ENCODE measurements at places on chromosomes 2 and 18. TPM values are rescaled to one million over a fixed set of nuclear protein-coding genes. Genes with fewer than 3 reads are reported as not detected.

DNA sequence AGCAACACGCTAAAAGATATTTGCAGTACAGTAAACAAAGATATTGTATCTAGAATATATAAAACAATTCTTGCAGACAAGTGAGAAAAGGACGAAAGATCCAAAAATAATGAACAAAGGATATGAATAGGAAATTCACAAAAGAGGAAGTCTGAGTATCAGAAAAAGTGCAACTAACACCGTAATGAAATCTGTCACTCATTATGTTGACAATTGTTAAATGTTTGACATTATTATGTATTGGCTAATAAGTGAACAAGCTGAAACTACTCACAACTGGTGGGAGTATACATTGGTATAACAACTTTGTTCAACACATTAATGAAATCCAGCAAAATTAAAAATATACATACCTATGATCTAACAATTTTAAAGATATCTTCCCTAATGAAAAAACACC, 36.7 kb upstream of the ASXL3 start:
- no peak overlapping the region for H3K4me3 ChIP-seq
- no peaks in the 10 kb centered on the region for H3K36me3 ChIP-seq
- no peak overlapping the region for H3K27ac ChIP-seq
- H3K27me3 ChIP-seq = no peaks in the 10 kb centered on the region
- no peaks in the 10 kb centered on the region for H3K4me1 ChIP-seq

- no peak overlapping the region for H3K27ac ChIP-seq
- no peaks in the 10 kb centered on the region for H3K36me3 ChIP-seq
- no peak overlapping the region for H3K4me3 ChIP-seq
Observed at GRCh38 chr2:98743835-98744234, 12.9 kb upstream of the MGAT4A start.

DNA sequence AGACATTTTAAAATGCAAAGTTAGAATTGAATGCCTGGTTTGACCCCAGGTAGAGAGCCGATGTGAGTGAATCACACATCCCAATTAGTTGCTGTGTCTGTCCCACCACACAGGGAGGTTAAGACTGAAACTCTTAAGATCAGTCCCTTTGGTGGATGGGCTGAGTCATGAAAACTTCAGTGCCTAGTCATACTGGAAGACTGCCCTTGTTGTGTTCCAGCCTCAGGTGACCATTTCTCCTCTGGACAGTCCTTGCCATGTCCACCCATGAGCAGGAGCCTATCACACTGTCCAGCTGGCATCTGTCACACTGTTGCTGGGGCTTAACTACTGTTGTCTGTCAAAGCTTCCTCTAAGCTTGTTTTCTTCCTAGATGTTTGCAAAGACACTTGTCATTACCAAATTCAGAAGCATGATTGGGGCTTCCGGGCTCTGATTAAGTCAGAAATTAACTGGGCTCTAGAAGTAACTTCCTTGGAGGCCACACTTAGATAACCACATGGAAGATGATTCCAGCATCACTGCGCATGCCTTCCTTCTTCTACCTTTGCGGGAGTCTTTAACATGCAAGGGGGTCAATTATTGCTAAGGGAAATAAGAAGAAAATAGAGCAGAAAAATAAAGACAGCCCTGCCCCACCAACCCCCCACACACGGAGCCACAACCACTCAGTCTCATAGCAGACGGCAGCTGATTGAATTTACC, 21.3 kb downstream of the CYRIA start:
- no peak overlapping the region for H3K27ac ChIP-seq
- no peak for DNase-seq
- H3K27me3 ChIP-seq = no peaks in the 10 kb centered on the region
- no peak overlapping the region for H3K4me3 ChIP-seq
- no peaks in the 10 kb centered on the region for H3K36me3 ChIP-seq

- no peak for DNase-seq
- no peaks in the 10 kb centered on the region for H3K27me3 ChIP-seq
- peaks cover 26% of the 10 kb centered on the region for H3K36me3 ChIP-seq
- H3K4me3 ChIP-seq = no peak overlapping the region
- no peak overlapping the region for H3K27ac ChIP-seq
- peaks cover 43% of the 10 kb centered on the region for H3K4me1 ChIP-seq
Observed at GRCh38 chr2:71074893-71075395, 6.5 kb downstream of the NAGK start.

- H3K36me3 ChIP-seq = no peaks in the 10 kb centered on the region
- peaks cover 13% of the 10 kb centered on the region for H3K27me3 ChIP-seq
- no peak for DNase-seq
- peaks cover 2% of the 10 kb centered on the region for H3K4me1 ChIP-seq
- no peak overlapping the region for H3K4me3 ChIP-seq
Observed at GRCh38 chr18:5500158-5500939, 43.4 kb downstream of the EPB41L3 start.

DNA sequence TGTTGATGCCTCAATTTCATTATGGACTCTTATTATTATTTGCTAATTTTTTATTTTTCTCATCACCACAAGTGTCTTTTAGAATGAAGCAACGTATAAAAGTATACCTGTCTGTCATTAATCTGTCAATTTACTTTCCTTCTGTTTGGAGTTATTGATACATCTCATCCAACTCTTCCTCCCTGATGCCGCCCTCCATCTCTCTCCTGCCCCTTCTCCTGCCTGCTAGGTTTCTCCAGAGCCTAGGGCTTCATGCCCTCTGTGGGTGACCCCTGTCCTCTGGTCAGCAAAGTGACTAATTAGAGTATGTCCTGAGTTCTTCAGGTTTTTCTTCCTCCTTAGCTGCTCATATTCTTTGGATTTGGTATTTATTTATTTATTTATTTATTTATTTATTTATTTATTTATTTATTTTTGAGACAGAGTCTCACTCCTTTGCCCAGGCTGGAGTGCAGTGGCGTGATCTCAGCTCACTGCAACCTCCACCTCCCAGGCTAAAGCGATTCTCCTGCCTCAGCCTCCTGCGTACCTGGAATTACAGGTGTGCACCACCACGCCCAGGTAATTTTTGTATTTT, 162.5 kb upstream of the MYCN start:
- H3K4me1 ChIP-seq = no peaks in the 10 kb centered on the region
- H3K4me3 ChIP-seq = no peak overlapping the region
- no peak for DNase-seq
- no peaks in the 10 kb centered on the region for H3K36me3 ChIP-seq
- H3K27ac ChIP-seq = no peak overlapping the region
- peaks cover 4% of the 10 kb centered on the region for H3K27me3 ChIP-seq

GRCh38 chr2:12005886-12006681, 259.7 kb downstream of the LPIN1 start:
- H3K27ac ChIP-seq = no peak overlapping the region
- H3K27me3 ChIP-seq = peaks cover 52% of the 10 kb centered on the region
- H3K4me1 ChIP-seq = peaks cover 22% of the 10 kb centered on the region
- no peak overlapping the region for H3K4me3 ChIP-seq
- H3K36me3 ChIP-seq = peaks cover 1% of the 10 kb centered on the region

DNA sequence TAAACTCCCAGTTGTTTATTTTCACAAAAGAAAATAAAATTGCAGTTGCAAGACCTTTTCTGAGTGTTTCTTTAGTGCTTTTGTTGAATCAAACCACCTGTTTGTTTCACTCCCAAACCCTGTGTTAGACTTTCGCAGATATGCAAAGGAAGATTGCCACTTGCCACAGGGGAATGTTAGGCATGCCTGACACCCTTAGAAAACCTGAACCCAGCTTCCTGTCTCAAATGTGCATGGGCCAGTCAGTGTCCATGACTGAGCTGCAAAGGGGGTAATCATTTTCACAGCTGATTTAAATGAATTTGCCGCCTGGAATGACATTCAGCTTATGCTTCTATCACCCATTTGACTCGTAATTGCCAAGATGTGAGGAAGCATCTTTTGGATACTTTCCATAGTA, 17.5 kb downstream of the TGOLN2 start:
- H3K4me1 ChIP-seq = peaks cover 39% of the 10 kb centered on the region
- DNase-seq = no peak
- H3K27ac ChIP-seq = peak overlapping the region; percentile 57
- H3K36me3 ChIP-seq = peaks cover 6% of the 10 kb centered on the region
- peak overlapping the region; percentile 51 for H3K4me3 ChIP-seq
- H3K27me3 ChIP-seq = no peaks in the 10 kb centered on the region

GRCh38 chr2:196501836-196502235, 137.7 kb upstream of the CCDC150 start:
- H3K4me1 ChIP-seq = no peaks in the 10 kb centered on the region
- H3K4me3 ChIP-seq = no peak overlapping the region
- H3K27ac ChIP-seq = no peak overlapping the region
- DNase-seq = no peak
- peaks cover 16% of the 10 kb centered on the region for H3K27me3 ChIP-seq

DNA sequence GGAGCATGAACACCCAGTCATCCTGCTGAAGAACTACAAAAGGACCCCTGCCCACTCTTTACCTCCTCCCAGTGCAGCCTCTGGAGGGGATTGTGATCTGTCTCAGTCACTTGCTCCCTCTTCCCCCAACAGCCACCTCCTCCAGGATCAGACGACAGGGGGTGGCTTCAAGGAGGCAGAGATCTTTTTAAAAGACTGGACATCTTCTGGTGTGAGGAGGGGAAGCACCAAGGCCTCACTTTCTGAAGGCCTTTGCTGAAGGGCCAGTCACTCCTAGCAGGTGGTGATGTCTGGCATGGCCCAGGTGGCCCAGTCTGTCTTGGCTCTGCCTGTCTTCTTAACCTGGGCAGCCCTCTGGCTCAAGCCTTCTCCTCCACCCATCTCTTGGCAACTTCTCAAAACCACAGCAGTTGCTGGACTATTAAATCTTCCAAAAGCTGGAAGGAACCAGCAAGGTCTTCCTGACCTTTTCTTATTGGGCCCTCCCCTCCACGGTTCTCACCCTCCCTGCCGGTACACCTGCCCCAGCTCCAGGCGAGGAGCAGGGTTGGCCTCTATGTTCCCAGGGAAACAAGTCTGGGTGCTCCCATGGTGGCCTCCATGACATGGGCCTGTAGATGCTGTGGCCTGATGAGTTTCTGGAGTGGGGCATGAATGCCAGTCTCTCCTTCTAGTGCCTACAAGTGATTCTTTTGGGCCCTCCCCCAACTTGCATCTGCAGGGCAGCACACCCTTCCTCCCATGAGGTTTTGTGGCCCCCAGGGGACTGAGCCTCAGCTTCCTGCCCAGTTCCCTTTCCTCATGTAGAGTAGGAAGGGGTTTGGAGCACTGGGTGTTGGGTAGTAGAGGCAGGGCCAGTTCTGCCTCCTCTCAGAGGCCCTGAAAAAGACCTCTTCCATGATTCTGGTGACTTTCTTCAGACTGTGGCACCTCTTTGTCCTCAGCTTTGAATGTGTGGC, 5.0 kb upstream of the ATP6V1B1 start:
- no peak overlapping the region for H3K4me3 ChIP-seq
- DNase-seq = no peak
- no peak overlapping the region for H3K27ac ChIP-seq

GRCh38 chr2:135985826-135986393, 484 bp upstream of the DARS1 start:
- H3K4me3 ChIP-seq = peak overlapping the region; percentile 95
- peak; percentile 88 for DNase-seq
- H3K36me3 ChIP-seq = peaks cover 22% of the 10 kb centered on the region
- H3K27ac ChIP-seq = peak overlapping the region; percentile 97
- peaks cover 32% of the 10 kb centered on the region for H3K4me1 ChIP-seq

GRCh38 chr18:71625556-71626090, 918.5 kb downstream of the CBLN2 start:
- H3K4me3 ChIP-seq = no peak overlapping the region
- H3K27ac ChIP-seq = no peak overlapping the region
- H3K36me3 ChIP-seq = no peaks in the 10 kb centered on the region
- H3K27me3 ChIP-seq = peaks cover 4% of the 10 kb centered on the region
- no peak for DNase-seq

- no peak overlapping the region for H3K4me3 ChIP-seq
- no peak for DNase-seq
- no peaks in the 10 kb centered on the region for H3K27me3 ChIP-seq
- H3K27ac ChIP-seq = no peak overlapping the region
Observed at GRCh38 chr18:60082790-60083189, 183.0 kb downstream of the PMAIP1 start.

DNA sequence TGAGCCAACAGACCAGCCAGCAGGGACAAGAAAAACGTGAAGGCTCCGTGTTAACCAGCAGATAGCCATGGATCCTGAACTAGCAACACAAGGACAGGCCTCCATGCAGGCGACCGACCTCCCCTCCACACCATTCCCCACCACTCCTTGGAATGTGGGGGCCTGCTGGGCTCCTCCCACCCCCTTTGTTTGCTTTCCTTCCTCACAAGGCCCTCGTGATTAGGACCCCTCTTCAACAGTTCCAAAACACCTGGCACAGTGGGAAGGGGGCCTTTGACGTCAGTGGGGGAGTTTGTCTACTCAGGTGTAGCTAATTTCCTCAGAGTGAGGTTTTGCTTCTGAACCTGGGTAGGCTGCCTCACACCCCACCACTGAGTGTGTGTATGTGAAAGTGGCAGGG, 37.8 kb downstream of the SLC14A2 start:
- peaks cover 13% of the 10 kb centered on the region for H3K4me1 ChIP-seq
- H3K36me3 ChIP-seq = no peaks in the 10 kb centered on the region
- no peak overlapping the region for H3K27ac ChIP-seq
- H3K4me3 ChIP-seq = no peak overlapping the region
- no peaks in the 10 kb centered on the region for H3K27me3 ChIP-seq

DNA sequence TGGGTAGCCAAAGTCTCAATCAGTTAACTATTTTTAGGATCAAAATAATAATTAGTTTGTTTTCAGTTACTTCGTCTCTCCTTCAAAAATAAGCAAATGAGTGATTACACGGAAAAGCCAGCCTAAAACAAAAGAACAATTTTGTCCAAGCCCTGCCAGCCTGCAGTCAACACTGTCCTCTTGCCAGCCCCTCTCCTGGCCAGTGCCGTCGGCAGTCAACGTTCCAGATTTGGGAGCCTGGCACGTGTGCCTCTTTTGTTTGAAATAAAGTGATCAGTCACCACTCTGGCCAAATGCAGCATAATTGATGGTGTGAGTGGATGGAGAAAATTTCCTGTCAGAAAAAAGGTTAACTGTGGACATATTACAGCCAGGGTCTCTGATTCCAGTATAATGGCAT, 260.6 kb upstream of the SKOR2 start:
- H3K36me3 ChIP-seq = no peaks in the 10 kb centered on the region
- peaks cover 11% of the 10 kb centered on the region for H3K27me3 ChIP-seq
- no peak overlapping the region for H3K27ac ChIP-seq

The SNED1 gene
- total RNA-seq = 0.35 TPM

The KYNU gene
- total RNA-seq = not detected

The CCNT2 gene
- 33.2 TPM for total RNA-seq

The MC2R gene
- not detected for total RNA-seq

The PTPRN gene
- not detected for total RNA-seq

The ASXL3 gene
- not detected for total RNA-seq

The SERPINB3 gene
- not detected for total RNA-seq

The FBXO15 gene
- 1.2 TPM for total RNA-seq

The FIGN gene
- total RNA-seq = not detected

The EPAS1 gene
- 2.1 TPM for total RNA-seq

The SLC14A1 gene
- total RNA-seq = 0.74 TPM

The FHL2 gene
- 1.6 TPM for total RNA-seq

The ASB18 gene
- total RNA-seq = not detected
